Stimulated activated CD4-positive, alpha-beta T cell treated with anti-CD3 and anti-CD28 coated beads, Interleukin-1b, Interleukin-23, amount 100 ng/mL, for 24 hours (primary cell): ENCODE measurements at places on chromosomes 3 and 15.

DNA sequence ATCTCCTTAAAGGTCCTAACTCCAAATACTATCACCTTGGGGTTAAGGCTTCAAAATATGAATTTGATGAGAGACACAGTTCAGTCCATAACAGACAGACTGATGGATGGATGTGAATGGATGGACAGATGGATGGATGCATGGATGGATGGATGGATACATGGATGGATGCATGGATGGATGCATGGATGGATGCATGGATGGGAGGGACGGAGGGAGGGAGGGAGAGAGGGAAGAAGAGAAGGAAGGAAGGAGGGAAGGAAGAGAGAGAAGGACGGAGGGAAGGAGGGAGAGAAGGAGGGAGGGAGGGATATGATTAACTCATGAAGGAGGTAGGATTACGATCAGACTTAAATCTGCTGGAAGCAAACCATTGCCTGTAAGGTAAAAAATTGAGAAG is 192.4 kb downstream of the LRRN1 start:
- DNase-seq: no peak

GRCh38 chr3:42773409-42773751 is 327 bp upstream of the CCDC13 start:
- no peak for DNase-seq

- DNase-seq: no peak
Measured at GRCh38 chr3:123751433-123751832, 132.7 kb downstream of the MYLK start.

- no peak for DNase-seq
Measured at GRCh38 chr3:17709236-17709810, 33.1 kb downstream of the TBC1D5 start.

- no peak for DNase-seq
Measured at GRCh38 chr3:127831723-127832172, 9.4 kb upstream of the MGLL start.

- no peak for DNase-seq
Measured at GRCh38 chr3:190593075-190593474, 79.2 kb downstream of the IL1RAP start.
